Activated CD4-positive, CD25-positive, alpha-beta regulatory T cell treated with anti-CD3 and anti-CD28 coated beads, Interleukin-2, amount 50 U/mL, for 16 hours (primary cell): ENCODE measurements at places on chromosomes 4 and X.

- no peak for DNase-seq
Observed at GRCh38 chrX:20967725-20968124, 406.5 kb upstream of the CNKSR2 start.

DNA sequence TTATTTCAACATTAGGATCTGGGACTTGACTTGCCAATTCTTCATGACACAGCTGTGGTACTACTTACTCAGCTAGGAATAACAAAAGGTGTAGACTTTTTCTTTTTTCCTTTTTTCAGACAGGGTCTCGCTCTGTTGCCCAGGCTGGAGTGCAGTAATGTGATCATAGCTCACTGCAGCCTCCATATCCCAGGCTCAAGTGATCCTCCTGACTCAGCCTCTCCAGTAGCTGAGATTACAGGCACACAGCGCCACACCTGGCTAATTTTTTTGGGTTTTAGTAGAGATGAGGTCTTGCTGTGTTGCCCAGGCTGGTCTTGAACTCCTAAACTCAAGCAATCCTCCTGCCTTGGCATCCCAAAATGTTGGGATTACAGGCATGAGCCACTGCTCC is 16.3 kb downstream of the NOA1 start:
- no peak for DNase-seq

DNA sequence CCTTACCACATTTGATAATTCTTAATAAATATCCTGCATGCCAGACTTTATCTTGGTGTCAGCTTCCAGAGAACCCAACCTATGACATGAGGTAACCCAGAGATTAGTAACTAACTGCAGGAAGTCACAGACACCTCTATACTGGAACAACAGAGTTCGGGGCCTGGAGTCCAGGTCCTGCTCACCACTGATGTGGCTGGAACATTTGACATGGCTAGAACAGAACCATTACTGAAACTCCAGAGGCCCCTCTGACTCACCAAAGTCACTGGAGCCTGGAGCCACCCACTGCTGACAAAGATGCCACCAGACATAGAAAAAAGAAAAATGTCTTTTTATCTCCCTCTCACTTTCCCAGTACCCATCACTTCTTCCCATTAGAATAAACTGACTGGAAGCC is 403.7 kb downstream of the MID1IP1 start:
- no peak for DNase-seq

GRCh38 chr4:114857831-114858230 is 255.6 kb downstream of the NDST4 start:
- DNase-seq = no peak
